Activated T-cell treated with anti-CD3 and anti-CD28 coated beads, Interleukin-2, amount 50 U/mL, for 72 hours (primary cell): ENCODE measurements at places on chromosomes 5 and 9.

DNA sequence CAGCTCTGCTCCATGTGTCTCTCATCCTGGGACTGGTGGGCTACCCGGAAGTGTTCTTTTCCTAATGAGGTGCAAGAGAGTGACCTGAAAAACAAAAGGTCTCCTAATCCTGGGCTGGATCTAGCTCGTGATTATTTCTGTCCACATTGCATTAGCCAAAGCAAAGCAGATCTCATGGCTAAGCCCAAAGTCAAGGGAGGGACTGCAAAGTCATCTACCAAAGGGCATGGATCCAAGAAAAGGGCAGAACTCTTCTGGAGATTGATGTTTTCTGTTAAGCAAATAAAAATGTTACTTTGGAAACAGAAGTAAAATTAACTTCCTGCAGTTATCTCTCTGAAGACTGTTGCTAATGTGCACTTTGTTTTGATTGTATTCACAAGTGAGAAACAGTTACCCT is 225.2 kb downstream of the CFAP90 start:
- no peak for DNase-seq

GRCh38 chr9:95317893-95318211 is 343 bp upstream of the FANCC start:
- no peak for DNase-seq

DNA sequence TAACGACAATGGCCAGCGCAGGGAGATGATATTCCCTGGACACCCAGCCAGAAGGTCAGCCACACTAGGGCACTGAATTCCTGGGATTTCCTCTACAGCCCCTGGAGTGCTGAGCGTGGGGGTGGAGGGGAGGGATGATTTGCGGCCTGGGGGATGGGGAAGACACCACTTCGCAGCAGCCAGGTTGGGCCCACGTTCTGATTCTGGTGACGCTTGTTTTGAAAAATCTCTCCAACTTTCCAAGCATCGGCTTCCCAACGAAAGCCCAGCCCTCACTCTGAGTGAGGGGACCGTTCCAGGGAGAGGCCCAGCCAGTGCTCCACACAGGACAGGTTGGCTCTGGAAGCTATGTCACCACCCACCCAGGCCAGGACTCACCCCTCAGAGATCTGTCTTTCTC is 5.4 kb downstream of the GFPT2 start:
- DNase-seq = no peak

DNA sequence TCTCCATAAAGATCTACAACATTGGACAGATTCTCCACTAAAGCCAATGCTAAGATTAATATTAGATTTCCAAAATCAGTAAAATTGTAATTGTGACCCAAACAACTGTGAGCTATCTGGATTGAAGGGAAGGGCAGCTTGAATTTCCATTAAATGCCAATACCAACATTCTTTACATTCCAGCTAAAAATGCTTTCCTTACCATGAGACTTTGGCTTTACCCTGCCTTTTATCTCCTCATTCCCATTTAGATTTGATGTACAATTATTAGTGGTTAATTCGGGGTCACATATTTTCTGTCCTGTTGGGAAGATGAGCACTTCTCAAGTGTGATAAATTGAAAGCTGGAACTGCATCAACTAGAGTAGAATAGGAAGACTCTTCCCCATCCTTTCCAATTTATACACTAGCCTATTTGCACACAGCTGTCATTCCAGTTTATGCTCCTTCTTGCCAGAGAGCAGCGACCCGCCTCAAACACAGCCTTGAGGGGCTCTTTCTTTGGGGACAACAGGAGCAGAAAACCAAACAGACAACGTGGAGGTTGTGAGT is 33.1 kb upstream of the MYOT start:
- DNase-seq = no peak

DNA sequence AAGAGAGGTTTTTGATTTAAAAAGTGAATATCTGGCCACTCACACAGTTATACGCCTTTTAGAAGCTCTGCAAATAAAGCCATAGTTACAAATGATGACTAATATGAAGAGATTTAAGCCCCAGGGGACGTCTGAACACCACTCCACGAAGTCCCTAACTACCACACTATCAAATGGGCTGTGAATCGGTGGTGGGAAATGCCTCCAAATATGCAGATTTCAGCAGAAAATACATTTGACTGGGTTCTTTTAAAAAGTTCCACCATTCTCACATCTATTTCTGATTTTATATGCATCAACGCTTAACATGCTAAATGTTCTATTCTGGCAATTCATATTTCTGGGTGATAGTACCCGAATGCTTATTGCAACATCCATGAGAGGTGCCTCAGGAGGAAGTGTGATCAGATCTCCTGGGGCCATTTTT is 22.5 kb downstream of the TICAM2 start:
- DNase-seq = no peak

DNA sequence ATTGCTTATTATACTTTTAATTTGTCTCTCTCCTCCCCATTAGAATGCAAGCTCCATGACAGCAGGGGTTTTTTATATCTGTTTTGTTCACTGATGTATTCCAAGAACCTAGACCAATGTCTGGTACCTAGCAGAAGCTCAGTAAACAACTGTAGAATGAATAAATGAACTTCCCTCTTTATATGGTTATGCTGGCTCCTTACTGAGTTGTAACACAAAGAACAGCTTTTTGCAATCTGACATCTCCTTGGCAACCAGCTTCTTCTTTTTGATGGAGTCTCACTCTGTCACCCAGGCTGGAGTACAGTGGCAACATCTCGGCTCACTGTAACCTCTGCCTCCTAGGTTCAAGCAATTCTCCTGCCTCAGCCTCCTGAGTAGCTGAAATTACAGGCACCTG is 13.6 kb downstream of the TRMO start:
- no peak for DNase-seq
